CD4-positive, alpha-beta T cell (primary cell): ENCODE measurements at places on chromosomes 16 and 17.

- DNase-seq: no peak
Observed at GRCh38 chr16:31862761-31863160, 10.8 kb upstream of the ZNF267 start.

GRCh38 chr17:72511874-72512273, 391.1 kb downstream of the SOX9 start:
- DNase-seq: no peak

DNA sequence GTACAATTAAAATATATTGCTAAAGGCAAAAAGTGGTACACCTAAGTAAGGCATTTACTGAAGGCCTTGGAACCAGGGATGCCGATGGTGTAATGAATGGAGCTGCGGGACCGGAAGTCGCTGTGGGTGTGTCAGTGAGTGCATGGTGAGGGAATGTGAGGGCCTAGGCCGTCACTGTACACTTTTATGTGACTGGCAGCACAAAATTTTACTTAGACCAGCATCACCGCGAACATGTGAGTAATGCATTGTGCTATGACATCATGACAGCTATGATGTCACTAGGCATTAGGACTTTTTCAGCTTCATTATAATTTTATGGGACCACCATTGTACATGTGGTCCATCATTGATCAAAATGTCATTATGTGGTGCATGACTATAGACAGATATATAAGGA, 14.7 kb downstream of the ALOX15B start:
- no peak for DNase-seq

GRCh38 chr17:385178-385835, 32.7 kb upstream of the RPH3AL start:
- DNase-seq: peak; percentile 50

- DNase-seq: no peak
Observed at GRCh38 chr17:59561042-59561441, 4.4 kb upstream of the DHX40 start.

- peak; percentile 22 for DNase-seq
Observed at GRCh38 chr16:85553436-85554113, 59.5 kb upstream of the GSE1 start.

GRCh38 chr17:40900809-40901356, 15.8 kb upstream of the KRT20 start:
- DNase-seq: no peak

- DNase-seq: peak; percentile 19
Observed at GRCh38 chr16:56662357-56663354, 4.9 kb downstream of the MT1F start.

GRCh38 chr16:78799429-78799828, 700.0 kb downstream of the WWOX start:
- DNase-seq: no peak

DNA sequence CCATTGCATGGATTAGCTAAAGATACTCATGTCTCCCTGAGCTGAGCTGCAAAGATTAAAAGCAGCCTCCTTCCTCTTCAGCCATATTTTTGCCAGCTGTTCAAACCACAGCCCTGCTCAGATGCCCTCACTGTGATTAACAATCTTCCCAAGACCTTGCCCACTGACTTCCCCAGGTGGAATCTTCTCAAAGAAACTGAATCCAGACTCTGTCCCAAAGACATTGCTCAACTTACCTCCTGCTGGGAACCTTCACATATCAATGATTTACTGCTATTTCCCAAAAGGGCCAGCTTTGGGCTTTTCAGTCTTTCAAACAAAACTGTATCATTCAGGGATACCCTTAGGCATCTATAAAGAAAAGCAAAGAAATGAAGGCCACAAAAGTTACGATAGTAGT, 9.2 kb downstream of the C17orf67 start:
- DNase-seq: no peak
